GM18507 (cell line): ENCODE measurements at places on chromosomes 3 and 15.

GRCh38 chr3:23981955-23982354, 36.9 kb downstream of the NR1D2 start:
- no peak for DNase-seq

GRCh38 chr3:89851974-89852621, 744.7 kb downstream of the EPHA3 start:
- DNase-seq = no peak

DNA sequence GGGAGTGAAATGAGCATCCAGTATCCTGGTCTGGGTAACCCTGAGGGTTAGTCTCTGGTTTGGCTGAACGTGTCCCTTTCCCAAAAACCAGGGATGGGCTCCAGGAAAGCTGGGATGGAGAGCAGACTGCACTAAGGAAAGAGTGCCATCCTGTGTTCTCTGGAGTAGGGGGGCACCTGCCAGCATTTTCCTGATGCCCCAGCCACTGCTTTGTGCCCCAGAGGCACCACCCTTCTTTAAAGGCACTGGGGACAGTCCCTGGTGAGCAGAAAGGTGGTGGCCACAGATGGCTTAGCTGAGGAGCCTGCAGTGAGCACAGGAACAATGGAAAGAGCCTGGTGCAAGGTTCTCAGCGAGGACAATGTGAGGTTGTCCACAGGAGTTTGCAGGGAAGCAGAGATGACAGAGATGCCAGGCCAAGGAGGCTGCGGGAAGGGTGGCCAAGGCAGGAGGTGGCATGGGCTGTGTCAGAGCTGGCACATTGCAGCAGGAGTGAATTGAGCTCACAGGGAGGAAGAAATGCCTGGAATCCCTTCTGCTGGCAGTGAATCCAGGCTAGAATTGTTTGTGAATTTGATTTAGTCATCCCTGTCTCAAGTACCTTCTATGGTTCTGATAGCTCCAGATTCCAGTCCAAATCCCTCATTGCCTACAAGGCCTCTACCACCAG, 39.9 kb downstream of the AMOTL2 start:
- DNase-seq = no peak

GRCh38 chr15:38745626-38746025, 181.0 kb upstream of the RASGRP1 start:
- DNase-seq = no peak

- DNase-seq = no peak
These were observed 6.4 kb downstream of the ATP8B4 start for GRCh38 chr15:50112488-50113186.

GRCh38 chr3:154250291-154250690, 74.0 kb downstream of the DHX36 start:
- no peak for DNase-seq

DNA sequence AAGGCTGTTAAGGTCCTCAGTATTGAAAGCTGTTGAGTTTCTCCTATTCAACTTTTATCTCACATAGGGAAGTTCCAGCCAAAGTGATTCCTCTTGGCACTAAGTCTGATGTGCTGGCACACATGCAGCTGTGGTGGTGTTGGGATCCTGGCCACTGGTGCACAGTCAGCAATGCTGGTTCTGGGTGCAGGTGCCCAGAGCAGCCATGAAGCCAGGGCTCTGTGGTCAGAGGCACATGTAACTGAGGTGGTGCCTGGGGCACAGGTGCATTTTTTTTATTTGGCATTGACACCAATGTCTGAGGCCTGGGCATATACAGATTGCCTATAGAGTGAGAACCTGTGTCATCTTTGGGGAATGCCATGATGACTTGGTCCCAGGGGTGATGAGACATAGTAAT, 271.4 kb downstream of the POLQ start:
- no peak for DNase-seq

- no peak for DNase-seq
These were observed 944 bp downstream of the SLITRK3 start for GRCh38 chr3:165195241-165195639.

DNA sequence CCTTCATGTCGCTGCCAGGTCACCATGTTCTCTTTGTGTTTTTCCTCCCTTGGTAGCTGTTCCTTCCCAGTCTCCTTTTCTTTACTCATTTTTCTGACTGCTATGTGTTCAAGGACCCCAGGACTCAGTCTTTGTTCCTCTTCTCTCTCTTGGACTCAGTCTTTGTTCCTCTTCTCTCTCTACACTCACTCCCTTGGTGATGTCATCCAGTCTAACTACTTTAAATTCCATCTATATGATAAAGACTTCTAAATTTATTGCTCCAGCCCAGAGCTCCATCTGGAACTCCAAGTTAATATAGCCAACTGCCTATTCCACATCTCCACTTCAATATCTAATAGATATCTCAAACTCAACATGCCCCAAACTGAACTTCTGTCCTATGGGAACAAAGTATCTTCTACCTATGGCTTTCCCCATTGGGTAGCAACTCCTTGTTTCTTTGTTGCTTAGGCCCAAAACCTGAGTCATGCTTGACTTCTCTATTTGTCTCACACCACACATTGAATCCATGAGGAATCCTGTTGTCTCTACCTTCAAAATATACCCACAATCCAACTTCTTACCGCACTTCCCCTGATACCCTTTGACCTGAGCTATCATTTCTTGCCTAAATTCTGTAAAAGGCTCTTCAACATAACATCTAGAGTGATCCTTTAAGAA, 4.9 kb upstream of the DYNC1LI1 start:
- no peak for DNase-seq

DNA sequence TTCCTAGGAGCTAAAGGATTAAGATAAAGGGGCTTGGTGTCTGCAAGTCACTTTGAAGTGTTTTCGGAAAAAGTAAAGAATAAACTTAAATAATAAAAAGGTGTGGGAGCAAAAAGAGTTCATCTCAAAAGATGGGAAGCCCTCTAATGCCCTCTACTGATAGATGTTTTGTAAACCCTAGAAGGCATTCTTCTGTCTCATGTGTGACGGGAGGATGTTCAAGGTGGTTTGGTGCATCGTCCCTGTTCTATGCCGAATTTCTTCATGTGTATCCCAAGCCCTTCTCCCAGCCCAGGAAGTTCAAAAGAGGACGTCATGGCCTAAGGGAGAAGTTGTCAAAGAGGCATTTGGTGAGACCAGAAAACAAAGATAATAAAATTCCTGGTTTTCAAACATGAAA, 37.2 kb downstream of the CCK start:
- no peak for DNase-seq

- DNase-seq = no peak
These were observed 3.4 kb upstream of the MITF start for GRCh38 chr3:69735893-69736292.

DNA sequence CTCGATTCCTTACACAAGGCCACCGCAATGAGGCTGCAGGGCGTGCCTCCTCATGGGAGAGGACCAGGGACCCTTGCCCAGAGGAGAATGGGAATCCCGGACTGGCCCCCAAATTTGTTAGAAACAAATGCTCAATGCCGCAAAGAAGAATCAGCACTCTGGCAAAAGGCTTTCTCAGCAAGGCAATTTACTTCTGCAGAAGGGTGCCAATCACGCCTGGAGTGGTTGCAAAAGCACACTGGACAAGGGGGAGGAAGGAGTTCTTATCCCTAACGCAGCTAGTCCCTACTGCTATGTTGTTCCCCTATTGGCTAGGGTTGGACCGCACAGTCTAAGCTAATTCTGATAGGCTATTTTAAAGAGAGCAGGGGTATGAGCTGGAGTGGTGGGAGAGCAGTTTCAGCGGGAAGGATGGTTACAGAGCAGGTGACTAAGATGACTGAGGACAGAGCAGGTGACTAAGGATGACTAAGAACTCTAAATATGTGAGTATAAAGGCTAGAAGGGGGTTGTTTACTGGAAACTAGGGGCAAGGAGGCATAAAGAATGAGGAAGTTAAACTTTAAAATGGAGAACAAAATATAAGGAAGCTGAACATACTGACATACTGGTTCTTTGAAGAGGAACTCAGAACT, 48.5 kb downstream of the KATNBL1 start:
- no peak for DNase-seq

DNA sequence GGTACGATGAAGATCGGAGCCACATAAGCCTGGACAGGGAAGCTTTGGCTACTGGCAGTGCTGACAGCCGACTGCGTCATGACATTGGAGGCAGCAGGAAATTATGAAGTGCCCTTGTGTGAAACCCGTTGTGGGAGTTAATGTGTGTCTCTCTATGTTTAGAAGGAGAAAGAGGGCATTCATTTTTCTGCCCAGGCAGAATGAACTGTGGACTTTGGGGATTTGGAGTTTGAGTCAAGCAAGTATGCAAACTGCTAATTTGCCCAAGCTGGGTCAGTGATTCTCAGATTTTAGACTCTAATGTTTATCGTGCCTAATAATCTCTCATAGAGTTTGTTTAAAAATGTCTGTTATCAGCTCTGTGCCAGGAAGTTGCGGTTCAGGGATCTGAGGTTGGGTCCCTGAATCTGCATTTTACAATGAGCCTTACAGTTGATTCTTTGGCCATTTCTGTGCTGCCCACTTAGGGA, 5.6 kb downstream of the CTXND1 start:
- DNase-seq = no peak

DNA sequence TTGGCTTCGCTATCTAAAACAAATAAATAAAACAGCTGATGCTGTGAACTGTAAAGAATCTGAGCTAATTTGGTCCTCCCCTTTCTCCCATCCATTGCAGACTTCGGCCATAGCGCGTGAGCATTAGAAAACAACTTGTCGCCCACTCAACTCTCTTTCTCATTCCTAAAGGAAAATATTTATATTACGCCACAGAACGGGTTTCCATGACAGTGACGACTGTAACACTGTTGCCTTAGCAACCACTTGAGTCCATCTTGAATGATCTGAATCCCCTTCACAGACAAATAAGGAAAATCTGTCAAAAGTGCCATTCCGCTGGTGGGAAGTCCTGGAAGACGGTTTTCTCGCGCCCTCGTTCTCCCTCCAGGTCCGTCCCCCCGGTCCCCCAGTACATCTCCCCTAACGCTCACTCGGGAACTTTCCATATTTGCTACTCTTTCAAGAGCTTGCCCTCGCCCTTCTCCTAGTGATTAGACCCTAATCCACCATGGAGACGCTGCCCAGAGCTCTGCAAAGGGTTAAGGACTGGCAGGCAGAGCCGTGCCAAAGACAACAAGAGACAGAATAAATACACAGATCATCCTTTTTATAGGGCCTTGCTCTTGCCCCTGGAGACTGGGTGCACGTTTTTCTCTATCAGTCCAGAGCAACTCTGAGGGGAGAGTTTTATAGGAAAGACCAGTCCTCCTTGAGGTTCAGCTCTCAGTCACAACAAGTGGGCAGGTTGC, 50.5 kb downstream of the CRYGS start:
- DNase-seq = no peak

- DNase-seq = peak; percentile 3
These were observed 296.6 kb downstream of the SUCLG2 start for GRCh38 chr3:67357610-67358458.
